ENCODE measurements at places on chromosomes 2 and 18.

DNA sequence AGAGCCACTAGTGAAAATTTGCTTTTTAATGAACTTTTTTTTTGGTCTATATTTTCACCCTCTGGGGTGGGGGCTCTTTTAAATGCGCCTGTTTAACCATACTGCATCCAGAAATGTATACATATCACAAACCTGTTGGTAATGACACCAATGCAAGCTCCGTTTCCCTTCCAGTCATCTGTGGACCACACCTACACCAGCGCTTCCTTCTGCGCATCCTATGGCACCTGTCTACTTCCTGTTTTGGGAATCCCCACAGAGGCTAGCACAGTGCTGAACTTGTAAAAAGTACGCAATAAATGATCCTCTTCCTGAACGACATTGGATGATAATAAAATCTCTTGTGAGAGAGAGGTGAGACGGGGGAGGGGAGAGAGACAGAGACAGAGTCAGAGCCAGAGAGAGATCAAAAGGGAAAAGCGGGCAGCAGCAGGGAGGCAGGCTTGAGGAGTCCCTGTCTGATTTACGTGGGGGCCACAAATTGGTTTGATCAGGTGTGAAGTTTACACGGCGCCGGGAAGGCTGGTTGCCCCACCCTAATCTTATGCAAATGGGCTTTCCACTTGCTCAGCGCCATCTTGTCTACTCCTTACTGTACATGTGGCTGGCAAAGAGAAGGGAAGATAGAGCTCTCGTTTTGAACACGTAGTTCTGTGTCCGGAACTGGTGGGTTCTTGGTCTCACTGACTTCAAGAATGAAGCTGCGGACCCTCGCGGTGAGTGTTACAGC is 38.1 kb upstream of the SLC38A11 start:
- no peak for DNase-seq

- no peak for DNase-seq
These were observed 68.2 kb downstream of the ZSWIM2 start for GRCh38 chr2:186780701-186781316.

- no peak for DNase-seq
These were observed 109.0 kb downstream of the ICA1L start for GRCh38 chr2:202762556-202762955.

DNA sequence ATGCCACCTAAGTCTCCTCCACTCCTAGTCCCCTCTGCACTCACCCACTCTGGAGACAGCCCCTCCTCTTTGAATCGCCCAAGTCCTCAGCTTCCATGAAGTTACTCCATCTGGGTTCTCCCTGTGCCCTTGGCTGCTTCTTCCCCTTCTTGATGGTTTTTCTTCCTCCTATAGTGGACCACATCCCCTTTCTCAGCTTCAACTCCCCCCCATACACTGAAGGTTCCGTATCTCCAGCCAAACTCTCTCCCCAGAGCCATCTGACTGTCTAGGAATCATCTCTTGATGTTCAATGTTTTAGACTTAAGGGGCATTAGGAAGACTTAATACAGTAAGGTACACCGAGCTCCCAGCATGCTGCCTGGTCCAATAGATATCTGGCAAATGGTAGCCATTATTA is 39.6 kb downstream of the EMX1 start:
- no peak for DNase-seq

DNA sequence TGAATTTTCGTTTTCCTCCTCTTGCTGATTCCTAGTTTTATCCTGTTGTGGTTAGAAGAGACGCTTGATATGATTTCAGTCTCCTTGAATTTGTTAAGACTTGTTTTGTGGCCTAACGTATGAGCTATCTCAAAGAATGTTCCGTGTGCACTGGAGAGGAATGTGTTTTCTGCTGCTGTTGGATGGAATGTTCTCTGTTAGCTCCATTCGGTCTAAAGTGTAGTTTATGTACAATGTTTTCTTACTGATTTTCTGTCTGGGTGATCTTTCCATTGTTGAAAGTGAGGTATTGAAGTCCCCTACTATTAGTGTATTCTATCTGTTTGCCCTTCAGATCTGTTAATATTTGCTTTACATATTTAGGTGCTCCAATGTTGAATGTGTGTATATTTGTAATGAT is 25.9 kb downstream of the COLEC11 start:
- no peak for DNase-seq

DNA sequence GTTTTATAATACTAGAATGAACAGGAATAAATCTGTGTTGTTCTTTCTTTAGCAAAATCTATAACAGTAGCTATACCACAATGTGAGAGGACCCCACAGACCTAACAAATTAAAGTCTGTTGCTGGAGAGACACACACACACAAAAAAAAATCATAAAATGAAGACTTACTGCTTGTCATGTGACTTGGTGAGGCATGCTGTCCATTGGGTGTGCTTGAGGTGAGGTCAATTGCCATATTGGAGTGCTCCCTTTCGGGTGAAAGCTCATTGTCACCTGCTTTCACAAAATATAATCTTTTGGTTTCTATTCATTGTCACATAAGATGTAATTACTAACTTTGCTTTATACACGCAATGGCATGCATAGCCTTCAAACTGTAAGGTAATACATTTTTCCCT is 3.9 kb downstream of the IKZF2 start:
- DNase-seq, result no peak

GRCh38 chr2:42138163-42139015 is 30.8 kb upstream of the EML4 start:
- DNase-seq, result no peak

GRCh38 chr18:13267431-13267873 is 48.9 kb downstream of the LDLRAD4 start:
- DNase-seq, result no peak

Data from hematopoietic multipotent progenitor cell treated with erythropoietin and hydrocortisone succinate and interleukin-3 and kit ligand, for 17 days (in vitro differentiated cells).